ENCODE measurements at places on chromosomes 1 and 21.

- no peak for DNase-seq
These were observed 125.9 kb upstream of the VAMP3 start for GRCh38 chr1:7644961-7645750.

DNA sequence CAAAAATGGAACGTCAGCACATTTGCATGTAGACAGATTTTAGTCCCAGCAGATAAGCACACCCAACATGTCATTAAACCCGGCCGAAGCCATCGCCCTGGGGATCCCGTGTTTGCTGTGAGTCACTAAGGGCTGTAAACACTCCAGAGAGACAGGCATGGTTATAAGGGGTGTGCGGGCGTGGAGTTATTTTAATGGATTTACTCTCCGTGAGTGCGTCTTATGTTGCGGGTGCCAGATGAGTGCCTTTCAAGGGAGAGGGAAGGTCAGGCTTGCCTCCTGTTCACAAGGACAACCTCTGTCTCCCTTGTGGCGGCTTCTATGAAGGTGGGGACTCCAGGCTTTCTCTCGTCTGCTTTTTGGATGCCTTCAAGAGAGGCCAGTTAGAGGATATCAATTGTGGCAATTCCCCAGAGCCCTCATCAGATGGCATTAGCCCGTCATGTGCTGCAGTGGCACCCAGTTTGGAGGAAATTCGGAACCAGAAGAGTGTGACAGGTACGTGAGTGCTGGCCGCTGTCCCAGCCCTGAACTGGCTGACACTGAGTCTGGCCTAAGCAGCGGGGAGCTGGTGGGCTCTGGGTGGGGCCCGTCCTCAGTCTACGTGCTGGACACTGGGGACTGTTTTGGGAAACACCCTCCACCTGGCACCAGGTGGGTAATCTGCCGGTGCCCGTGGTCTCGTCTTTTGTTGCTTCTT is 223.8 kb upstream of the TMEM51 start:
- peak; percentile 98 for DNase-seq

DNA sequence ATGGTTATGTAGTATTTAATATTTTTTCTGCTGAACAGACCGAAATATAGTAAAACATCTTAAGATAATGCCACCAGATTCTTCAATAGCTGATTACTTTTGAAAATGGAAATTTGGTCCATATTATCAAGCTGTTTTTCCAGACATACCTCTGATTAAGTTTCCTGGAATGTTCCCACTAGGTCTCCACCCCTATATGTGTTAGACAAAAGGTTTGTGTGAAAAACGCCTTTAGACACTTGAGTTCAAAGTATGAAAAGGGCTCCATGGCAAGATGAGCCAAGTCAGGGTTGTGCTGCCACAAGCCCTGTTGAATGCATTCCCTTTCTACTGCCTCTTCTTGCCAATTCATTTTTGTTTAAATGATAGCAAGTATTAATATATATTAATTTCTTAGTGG is 52.7 kb downstream of the ZBTB17 start:
- peak; percentile 23 for DNase-seq

- DNase-seq, result peak; percentile 94
These were observed 53.4 kb downstream of the ZBTB18 start for GRCh38 chr1:244104309-244105060.

GRCh38 chr1:64975127-64975526 is 8.8 kb upstream of the JAK1 start:
- no peak for DNase-seq
